ENCODE measurements at places on chromosomes 7 and 10. TPM values are rescaled to one million over a fixed set of nuclear protein-coding genes. Genes with fewer than 3 reads are reported as not detected.

Gene PDE1C
- 35.8 TPM for total RNA-seq

Gene C1GALT1
- 51.2 TPM for total RNA-seq

Gene RTKN2
- 4.5 TPM for total RNA-seq

DNA sequence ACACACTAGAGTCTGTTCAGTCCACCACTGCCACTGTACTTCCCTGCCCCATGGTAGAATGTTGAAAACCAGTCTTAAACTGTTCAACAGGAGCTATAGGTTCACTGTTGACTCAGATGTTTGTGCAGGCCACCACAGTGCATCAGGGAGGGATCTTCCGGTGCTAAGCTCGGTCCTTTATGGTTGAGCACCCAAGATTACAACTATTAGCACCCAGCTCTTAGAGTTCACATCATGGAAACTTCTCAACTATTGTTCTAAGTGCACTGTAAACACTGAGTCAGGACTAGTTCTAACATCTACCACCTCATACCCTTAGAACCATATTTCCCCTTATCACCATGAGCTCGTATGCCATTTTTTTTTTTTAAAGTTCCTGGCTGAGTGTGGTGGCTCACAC is 97.1 kb upstream of the MXI1 start:
- DNase-seq: no peak

- DNase-seq: no peak
These were observed 20.3 kb downstream of the DRGX start for GRCh38 chr10:49375611-49376010.

GRCh38 chr10:17851611-17852010 is 42.5 kb downstream of the MRC1 start:
- no peak for DNase-seq

GRCh38 chr10:34889004-34889869 is 74.1 kb upstream of the PARD3 start:
- DNase-seq: peak; percentile 24

- DNase-seq: peak; percentile 35
These were observed 2.8 kb downstream of the HOXA2 start for GRCh38 chr7:27099453-27100370.

GRCh38 chr10:124340033-124340760 is 78.5 kb downstream of the OAT start:
- DNase-seq: peak; percentile 19

All from mammary epithelial cell (primary cell).